Stimulated activated CD4-positive, alpha-beta T cell treated with anti-CD3 and anti-CD28 coated beads, Interleukin-4, amount 100 ng/mL, for 4 hours (primary cell): ENCODE measurements at places on chromosomes 12 and 14.

DNA sequence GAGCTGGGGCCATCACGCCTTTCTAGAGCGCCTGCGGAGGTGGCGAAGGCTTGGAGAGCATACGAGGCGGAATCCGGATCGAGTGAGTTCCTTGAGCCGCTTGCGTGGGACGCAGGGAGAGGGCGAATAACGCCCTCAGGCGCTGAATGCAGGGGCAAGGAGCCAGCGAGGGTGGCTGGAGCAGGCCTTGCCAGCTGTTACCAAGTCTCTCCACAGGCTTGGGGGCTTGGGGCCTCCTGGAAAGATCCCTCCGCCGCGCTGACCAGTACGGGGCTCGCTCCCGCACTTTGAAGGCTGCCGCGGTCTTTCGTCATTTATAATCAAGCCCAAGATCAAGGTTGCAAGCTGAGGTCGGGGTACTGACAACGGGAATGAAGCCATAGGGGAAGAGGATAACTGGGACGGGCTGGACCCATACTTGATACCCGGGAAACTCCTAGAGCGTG, 1.2 kb downstream of the FLRT2 start:
- DNase-seq, result no peak

DNA sequence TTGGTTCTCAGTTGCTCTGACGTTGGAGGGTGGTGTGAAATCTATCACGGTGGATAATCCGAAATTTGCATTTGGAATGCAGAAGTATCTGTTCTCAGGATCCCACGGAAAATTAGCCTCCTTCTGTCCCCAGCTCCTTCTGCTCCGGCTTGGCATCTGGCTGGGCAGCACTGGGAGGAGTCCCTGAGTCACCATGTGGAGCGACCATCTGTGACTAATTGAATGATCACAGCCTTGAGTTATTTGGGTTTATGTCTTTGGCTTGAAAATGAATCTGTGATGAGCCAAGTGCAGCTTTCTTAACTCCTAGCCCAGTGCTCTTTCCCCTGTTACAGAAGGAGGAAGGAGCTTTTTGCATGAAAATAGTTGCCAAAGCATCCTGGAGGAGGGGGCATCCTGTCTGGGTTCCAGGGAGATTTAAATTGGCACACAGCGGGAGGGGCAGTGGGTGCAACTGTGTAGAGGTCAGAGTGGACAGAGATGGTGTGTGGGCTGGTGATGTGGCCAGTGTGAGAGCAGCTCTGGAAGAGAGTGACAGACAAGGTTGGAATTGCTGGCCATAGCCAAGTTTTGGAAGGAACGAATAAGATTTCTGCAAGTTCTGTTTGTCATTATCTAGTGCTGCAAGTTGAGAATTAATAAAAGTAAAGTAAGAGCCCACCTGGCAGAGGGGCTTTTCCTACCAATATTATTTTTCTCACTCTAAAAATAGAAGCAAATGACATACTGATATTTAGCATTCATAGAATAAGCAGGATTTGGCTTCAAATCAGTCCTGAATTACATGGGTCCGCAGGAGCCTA, 74.4 kb downstream of the SLC24A4 start:
- DNase-seq, result no peak

- no peak for DNase-seq
Observed at GRCh38 chr12:25743679-25744215, 190.7 kb upstream of the LMNTD1 start.

- DNase-seq, result no peak
Observed at GRCh38 chr14:30655124-30655523, 33.0 kb downstream of the SCFD1 start.

DNA sequence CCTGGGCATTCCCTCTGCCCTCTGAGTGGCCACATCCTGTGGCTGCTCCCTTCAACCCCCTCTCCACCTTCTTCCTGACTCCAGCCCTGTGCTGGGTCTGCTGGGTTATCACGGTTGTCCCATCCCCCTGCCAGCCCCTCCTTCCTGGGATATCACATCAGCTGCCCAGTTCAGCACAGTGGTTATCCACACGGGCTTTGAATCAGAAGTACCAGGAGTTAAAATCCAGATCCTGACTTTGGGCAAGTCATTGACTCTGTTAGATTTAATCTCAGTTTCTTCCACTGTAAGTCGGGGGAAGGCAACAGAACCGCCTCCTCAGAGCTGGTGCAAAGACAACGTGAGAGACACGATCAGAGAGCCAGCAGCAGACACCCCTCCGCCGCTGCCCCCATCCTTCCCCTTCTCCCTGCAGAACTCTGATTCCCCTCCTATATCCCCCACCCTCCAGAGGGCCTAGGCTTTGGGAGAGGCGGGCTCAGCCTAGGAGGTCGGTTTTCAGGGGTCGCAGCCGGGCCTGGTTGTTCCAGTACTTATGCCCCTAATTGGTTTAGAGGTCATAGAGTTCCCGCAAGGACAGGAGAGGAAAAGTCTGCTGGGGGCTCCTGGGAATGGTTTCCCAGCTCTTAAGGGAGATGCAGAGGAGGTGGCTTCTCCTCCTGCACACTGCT, 42.5 kb downstream of the PRIMA1 start:
- DNase-seq, result no peak

DNA sequence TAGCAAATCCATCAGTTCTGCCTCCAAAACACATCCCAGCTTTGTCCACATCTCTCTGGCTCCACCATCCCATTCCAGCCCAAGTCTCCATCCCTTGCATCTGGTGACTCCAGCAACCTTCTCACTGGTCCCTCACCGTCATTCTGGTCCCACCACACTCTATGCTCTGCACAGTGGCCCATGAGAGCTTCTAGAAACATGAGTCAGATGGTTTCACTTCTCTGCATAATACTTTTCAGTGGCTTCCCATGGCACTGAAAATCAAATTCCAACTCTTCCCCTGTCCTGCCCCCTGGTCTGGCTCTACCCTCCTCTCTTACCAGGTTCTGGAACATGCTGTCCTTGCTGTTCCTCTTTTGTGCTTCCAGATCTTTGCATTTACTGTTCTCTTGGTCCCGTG, 17.2 kb upstream of the C12orf76 start:
- DNase-seq, result no peak

DNA sequence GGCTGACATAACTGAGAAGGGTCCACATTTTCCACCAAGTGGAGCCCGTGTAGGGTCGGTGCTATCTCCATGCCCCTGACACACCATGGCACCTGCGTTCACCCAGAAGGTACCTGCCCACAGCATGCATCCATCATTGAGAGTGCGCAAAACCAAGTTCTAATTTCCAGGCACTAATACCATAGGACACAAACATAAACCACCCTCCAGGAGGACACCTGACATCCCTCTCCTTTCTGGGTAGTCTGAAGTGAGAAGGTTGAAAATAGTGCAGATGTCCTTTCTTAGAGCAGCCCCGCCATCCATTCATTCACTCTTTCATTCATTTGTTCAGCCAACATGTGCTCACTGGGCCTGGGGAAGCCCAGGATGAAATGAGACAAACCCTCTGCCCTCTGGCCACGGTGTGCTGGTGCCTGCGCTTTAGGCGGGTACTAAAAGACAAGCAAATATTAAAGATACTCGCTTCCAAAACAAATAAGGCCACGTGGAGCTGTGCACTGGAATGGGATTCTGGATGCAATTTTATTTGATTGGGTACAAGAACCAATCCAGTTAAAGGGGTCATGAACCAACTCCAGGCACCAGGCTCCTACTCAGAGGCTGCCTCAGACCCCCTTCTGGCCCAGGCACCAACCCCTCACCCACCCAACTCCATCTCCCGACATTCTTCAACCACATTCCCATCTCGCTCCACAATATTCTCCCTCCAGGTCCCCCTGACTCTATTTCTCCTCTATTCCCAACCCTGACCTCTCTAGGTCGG, 1.2 kb downstream of the TTC7B start:
- no peak for DNase-seq

DNA sequence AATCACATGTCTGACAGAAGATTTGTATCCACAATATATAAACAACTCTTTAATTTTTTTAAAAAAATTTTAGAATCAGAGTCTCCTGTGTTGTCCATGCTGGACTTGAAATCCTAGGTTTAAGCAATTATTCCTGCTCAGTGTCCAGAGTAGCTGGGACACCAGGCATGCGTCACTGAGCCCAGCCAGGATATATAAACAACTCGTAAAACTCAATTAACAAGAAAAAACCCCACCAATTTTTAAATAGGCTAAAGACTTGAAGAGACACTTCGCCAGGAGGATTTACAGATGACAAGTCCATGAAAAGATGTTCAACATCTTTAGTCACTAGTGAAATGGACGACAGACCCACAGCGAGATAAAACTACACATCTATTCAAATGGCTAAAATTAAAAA, 2.0 kb upstream of the SCN8A start:
- DNase-seq, result no peak
